NCI-H2029 treated with DMSO at 0.1 percent for 48 hours (cell line): ENCODE measurements at places on chromosomes 3 and 15.

GRCh38 chr15:66294157-66294931 is 976 bp downstream of the DIS3L start:
- DNase-seq, result no peak

GRCh38 chr15:101510212-101511197 is 21.0 kb upstream of the PCSK6 start:
- no peak for DNase-seq

DNA sequence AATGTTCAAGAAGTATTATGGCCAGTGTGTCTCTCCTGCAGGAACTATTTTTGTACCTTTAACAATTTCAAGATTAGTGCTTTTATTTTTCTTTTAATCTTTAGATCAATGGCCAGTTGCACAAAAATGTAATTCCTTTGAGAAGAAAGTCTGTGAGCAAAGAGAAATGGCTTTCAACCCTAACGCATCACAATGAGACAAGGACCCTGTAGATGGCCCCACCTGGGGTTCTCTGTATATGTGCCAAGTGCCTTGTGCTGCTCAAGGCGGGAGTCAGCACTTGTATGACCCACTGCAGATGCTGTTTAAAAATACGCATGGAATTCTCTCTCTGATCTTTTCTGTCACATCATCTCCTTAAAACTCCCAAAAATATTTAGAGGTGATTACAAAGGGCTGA is 453.4 kb downstream of the OCA2 start:
- no peak for DNase-seq

DNA sequence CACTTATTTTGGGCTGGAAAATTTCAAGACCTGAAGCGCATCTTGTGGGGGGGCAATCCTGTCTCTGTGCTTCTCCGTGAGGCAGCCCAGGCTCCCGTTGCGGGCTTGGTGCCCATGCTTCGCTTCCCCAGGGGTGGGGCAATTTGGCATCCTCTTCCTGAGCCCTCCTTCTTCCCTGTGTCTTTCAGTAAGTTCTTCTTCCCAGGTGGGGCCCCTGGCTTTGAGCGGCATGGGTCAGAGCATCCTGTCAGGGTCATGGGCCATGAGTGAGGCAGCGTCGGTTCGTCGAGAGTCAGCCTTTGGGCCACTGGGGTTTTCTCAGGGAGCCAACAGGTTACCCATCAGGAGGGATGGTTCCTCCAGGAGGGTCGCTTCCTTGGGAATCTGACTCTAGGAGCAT is 200.7 kb downstream of the UBE3A start:
- no peak for DNase-seq

GRCh38 chr3:67706934-67707333 is 52.5 kb upstream of the SUCLG2 start:
- DNase-seq, result no peak

GRCh38 chr3:58090351-58090750 is 82.1 kb downstream of the FLNB start:
- no peak for DNase-seq

DNA sequence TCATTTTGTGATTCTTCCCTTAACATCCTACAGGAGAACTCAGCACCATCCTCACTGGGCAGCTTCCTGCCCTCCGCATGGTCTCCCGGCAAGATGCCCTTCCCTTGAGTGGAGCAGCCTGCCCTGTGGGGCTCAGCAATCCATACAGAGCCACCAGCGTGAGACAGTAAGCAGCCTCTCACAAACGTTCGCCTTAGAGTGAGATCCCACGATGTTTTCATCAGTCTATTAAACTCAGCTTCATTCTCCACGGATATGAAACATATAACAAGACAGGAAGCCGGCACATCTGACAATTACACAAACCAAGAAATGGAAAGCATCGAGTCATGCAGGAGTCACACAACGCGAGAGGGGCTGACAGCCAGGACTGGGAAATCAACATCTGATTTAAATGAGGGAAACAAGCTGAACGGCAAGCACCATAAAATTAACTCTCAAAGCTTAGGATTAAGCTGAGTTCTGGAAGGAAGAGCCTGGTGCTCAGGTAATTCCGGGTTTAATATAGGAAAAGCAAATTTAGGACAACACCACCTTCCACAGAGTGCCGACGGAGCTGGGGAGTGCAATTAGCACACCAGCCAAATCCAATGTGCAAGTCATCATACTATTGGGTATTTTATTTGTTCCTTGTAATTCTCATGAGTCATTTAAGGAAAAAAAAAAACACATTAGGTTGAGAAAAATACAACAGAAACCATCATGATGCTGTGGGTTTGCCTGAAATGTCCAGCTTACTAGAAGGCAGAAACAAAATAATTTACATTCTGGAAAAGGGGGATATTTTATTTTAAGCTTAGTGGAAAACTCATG is 272.0 kb downstream of the OCA2 start:
- DNase-seq, result no peak

- no peak for DNase-seq
Observed at GRCh38 chr3:159429702-159430101, 558.9 kb upstream of the IL12A start.

- DNase-seq, result no peak
Observed at GRCh38 chr3:135752851-135753250, 212.7 kb upstream of the PPP2R3A start.

- peak; percentile 88 for DNase-seq
Observed at GRCh38 chr3:30693470-30694120, 87.2 kb downstream of the TGFBR2 start.

DNA sequence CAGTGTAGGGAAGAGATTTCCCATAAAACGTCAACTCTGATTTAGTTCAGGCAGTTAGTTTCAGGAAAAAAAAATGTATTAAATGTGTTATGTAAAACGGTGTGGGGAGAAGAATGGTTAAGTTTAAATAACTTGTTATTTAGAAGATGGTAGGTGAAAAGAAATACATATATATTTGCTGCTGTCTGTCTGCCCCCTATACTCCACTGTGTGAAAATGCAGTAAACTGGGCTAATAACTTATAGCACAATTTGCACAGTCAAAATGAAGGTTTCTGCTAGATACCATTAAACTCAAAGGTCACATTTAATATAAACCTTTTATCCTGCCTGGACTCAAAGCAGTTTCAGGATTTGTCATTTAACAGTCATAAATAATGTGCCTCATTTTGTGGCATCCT is 515.0 kb downstream of the FGF12 start:
- no peak for DNase-seq

DNA sequence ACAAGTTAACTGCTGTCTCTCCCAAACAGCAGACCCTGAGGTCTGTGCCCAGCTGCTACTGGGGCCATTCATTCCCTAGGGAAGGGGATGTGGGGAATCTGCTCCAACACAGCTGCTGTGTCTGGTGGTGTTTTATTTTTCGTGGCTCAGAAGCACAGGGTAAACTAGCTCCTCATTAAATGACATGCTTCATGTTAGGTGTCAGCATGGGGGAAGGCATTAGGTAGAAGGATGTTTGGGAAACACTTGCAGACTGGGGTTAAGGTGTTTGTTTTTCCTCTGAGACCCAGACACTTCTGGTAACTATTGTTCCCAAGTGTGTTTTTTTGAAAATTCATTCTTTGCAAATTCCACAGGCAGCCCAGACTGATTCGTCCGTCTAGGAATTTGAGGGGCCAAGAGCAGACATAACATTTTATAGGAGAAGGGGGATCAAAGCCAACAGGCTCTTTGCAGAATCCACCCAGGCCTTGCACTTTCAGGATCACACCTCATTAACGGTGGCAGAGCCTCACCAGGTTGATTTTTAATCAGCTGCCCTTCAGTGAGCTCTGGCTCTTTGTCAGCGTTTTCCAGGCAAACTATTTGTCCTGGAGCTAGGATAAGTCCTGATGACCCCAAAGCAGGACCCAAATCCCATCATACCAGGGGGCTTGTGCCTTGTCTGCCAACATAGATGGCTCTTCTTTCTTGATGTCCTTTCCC is 65.4 kb upstream of the ITGA11 start:
- no peak for DNase-seq

GRCh38 chr15:73052653-73053397 is 562 bp downstream of the NEO1 start:
- DNase-seq, result peak; percentile 12

DNA sequence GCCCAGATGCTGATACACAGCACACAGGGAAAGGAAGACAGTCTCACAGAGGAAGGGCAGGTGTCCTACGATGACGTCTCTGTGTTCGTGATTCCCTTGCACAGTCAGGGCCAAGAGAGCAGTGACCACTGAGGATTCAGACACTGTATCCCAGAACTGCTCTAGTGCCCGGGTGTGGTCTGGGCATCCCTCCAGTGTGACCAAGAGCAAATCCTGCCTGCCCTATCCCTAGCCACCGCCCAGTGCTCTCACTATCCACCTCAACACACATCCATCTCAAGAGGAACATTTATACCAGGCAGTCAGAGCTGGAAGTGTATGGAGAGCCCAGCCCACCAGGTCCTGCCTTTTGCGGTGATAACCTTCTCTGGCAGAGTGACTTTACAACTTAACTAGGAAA is 4.1 kb downstream of the PPM1M start:
- no peak for DNase-seq

DNA sequence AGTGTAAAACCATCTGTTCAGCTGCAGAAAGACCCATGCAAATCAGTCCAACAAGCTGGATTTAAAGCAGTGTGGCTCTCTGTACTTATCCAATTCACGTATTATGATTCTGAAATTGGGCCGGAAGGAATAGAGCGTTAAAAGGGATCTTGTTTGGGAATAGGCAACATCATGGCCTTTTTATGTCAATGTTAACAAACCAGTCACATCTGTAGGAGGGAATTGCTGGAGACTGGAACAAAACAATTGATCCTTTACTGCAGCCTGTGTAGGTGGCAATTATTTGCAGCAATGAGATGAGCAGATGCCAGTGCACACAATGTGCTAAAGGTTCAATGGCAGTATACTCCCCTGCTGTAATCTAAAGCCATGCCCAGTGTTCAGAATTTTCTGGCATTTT is 887.4 kb upstream of the ROBO1 start:
- DNase-seq, result no peak

DNA sequence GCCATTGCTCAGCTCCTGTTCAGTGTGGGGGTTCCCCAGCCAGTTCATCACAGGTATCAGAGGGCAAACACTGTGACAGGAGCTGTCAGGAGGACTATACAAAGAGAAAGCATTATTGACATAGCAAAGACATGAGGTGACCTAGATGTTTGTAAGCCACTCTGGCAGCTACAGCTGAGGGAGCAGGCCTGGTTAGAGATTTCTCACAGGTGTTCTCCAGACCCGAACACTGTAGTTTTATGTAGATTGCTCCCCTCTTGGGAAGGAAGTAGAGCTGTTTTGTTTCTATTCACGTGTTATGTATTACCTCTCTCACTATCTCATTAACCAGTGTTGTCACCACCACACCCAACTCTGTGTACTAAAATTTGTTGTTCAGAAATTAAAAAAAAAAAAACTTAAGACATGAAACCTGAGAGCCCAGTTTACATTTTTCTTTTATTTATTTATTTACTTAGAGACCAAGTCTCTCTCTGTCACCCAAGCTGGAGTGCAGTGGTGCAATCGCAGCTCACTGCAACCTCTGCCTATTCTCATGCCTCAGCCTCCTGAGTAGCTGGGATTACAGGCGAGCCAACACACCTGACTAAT is 123.7 kb downstream of the RBPMS2 start:
- DNase-seq, result peak; percentile 40

DNA sequence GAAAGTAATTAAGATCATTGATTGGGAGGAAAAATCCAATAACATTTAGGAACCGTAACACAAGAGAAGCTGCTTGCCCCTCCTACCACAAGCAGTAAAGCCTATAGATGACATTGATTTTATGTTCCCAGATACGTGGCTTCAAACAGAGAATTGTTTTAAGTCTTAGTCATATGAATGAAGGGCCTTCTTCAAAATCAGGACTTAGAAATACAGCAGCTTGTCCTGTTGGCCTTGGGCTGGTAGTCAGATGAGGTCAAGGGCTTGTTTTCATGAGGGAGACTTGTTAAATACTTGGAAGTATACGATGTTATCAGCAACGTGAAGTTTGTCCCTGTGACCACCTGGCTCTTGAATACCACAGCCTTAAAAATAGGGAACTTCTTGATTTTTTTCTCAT is 114.4 kb downstream of the VGLL4 start:
- no peak for DNase-seq

DNA sequence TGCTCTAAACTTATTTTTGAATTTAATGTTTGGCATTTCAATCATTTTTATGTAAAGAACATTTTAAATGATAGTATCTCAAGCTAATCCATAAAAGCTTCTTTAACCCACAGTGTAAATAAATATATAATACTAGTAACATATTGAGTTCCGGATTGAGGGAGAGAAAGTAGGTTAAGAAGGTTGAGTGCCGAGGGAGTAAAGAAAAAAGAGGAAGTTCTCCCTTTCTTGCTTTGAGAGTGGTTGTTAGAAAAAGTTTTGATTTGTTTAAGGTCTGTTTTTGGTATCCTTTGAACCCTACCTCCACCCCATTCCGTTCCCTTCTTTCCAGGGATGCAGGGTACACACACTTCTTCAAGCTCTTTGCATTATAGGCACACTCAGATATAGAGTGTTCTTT is 130.8 kb downstream of the VPS8 start:
- no peak for DNase-seq

GRCh38 chr15:40793216-40793989 is 13.5 kb upstream of the ZFYVE19 start:
- peak; percentile 23 for DNase-seq

DNA sequence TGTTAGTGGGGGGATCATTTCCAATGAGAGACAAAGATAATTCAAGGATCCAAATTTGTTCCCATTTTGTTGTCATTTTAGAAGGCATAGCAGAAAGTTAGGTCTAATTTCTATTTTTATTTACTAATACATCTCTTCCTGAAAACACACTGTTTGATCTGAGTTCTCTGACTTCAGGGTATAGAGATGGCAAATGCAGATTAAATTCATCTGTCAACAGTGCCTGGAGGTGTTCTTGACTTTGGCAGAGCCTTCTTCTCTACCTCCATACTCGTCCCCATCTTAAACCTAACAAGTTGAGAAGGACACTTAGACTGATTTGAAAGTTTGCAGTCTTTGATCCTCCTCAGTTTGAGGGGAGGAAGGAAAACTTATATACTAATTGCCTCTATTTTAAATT is 308.2 kb downstream of the SOX2 start:
- no peak for DNase-seq

DNA sequence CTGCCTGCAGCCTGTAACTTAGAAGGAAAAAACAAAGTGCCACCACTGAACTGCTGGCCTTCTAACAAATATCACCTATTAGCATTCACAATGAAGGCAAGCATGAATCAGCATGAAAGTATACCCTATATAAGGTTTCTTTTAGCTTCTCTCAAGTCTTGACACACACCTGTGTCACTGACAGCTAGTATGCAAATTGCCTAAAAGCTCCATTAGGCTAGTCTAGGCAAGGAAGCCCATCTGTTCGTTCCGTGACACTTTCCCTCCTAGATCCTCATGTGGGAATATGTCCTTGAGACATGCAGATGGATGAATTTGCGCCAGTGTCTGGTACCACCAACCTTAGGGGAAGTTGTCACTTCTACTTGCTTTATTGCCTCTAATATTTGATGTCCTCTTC is 129.3 kb downstream of the RBMS3 start:
- no peak for DNase-seq
